Sciatic nerve (tissue), 2 donors: ENCODE measurements at places on chromosomes 2 and 18.

DNA sequence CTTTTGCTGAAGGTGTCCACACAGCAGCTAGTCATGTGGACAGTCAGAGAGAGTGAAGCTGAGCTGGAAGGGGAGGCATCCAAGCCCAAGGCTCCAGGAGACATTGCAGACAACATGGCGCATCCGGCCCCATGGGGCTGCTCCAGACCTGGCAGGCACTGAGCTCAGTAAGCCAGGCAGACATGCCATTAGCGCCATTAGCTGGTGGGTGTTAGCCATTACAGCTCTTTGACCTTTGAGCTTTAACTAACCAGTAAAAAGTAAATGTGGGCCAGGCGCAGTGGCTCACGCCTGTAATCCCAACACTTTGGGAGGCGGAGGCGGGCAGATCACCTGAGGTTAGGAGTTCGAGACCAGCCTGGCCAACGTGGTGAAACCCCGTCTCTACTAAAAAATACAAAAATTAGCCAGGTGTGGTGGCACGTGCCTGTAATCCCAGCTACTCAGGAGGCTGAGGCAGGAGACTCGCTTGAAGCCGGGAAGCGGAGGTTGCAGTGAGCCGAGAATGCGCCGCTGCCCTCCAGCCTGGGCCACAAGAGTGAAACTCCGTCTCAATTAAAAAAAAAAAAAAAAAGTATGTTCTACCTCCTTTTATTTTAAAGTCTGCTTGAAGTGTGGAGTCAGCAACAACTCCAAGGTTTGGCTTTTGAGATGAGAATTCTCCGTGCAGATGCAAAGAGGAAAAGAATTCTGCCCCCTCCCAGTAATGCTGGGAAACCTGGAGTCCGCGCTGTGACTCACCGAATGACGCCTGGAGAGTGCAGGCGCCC lies 69.4 kb downstream of the TWSG1 start:
- DNase-seq = no peak

- DNase-seq = no peak
These were observed 101.1 kb upstream of the EPHA4 start for GRCh38 chr2:221673248-221673647.

DNA sequence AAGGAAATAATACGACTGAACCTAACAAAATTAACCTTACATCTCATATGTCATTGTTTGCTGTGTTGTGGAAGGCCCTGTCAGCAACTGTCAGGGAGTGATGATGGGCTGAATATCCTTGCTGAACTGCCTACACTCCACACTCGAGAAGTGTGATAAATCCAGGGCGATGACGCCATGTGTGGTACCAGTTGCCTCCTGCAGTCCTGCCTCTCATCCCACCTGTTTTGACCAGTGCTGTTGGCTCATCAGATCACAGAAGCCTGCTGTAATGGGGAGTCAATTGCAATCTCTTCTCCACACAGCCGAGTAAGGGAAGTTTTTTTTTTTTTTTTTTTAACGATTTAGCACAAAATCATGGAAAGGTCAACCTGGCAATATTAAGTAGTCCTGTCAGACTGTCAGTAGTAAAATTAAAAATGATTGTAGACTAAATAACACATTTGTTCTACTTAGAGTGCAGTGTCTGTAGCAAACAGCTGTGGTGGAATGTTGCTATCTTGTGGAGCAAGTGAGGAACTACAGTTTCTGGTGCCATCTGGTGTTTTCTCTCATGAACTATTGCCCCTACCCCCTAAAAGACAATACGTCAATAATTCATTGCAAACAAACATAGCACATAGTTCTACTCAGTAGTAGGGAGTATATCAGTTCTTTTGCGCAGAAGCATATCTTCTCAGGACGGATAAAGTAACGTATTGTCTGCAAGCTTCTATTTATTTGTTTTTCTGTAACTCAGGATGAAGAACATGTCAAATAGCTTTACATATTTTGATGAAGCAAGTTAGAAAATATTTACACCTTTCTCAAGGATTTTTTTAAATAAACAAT lies 347.6 kb downstream of the CTNNA2 start:
- no peak for DNase-seq

DNA sequence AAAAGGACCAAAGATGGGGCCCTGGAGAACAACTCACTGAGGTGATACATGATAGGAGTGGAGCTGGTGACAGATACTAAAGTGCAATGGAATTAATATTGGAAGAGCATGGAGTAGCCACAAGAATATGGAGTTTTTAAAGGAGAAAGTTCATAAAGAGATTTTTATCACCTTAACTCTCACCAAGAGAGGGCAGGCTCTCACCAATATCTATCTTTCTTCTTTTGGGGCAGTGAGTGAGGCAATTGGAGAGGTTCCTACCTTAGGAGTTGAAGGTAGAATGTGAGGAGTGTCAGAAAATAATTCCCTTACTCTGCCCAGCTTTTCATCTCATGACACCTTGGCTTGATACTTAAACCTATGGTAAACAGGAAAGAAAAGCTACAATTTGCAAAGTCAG lies 233.7 kb upstream of the CWC22 start:
- DNase-seq = no peak

DNA sequence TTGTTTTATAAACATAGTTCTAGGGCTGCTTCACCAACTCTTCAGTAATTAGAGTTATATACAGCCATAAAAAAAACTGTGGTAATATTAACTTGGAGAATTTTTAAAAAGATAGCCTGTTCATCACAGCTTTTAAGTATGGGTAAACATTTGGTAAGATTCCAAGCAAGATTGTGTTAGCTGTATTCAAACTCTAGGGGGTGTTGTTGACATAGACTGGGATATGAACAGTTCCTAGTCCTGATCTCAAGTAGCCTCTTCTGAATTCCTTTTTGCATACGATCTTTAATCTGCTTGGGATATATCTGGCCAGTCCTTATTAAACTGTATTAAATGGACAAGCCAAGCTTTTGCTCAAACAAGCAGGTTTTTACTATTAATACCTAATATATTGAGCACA lies 13.4 kb downstream of the NOP58 start:
- no peak for DNase-seq

GRCh38 chr2:12957251-12957650 lies 240.5 kb downstream of the TRIB2 start:
- DNase-seq = no peak

DNA sequence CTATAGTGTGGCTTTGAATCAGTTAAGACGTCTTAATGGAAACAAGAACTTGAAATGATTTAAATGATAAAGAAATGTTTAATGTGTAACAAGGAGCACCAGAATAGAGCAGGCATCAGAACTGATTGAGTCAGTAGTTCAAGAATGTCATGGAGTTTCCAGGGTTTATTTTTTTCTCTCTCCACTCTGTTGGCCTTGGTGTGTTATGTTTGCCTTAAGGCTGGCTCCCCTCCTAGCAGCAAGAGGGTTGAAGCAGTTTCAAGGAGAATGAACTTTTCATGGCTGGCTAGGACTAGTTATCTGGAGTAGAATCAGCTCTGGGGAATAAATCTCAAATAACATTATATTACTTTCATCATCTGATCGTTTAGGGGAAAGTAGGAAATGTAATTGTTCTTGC lies 13.4 kb upstream of the GLS start:
- no peak for DNase-seq

DNA sequence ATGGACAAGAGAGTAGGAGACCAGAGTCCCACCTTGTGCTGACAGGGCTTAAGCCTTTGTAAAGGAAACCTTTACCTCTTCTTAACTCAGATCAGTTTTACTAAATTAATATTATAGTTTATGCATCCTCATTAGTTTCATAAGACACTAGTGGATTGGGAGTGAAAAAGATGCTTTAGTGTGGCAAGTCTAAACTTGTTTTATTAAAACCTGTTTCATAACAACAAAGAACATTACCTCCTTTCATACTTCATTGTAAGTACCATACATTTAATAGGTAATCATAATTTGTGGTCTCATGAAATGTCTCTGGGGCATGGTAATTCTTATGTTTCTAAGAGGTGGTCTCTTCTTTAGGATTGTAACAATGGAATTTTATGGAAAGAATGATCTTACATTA lies 63.4 kb downstream of the PIKFYVE start:
- no peak for DNase-seq
